Right hindlimb (tissue), 1 donor: ENCODE measurements at places on chromosomes 6 and 20.

- no peak for DNase-seq
These were observed 33.9 kb downstream of the TXLNB start for GRCh38 chr6:139257821-139258398.

DNA sequence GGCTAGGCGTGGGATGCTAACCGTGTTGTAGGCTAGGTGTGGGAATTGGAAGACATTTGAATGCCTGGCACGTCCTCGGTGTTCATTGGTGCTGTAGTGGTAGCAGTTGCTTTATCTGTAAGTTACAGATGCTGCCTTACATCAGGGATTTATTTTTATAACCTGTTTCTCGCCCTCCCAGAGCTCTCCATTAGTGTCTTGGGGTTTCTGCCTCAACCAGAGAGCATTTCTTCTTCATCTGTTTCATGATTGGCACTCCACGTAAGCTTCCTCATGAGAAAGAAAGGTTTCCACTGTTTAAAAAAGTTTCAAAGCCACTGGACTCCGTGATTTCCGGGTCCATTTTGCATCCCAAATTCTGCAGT, 9.0 kb downstream of the IGF2R start:
- no peak for DNase-seq

- DNase-seq = no peak
These were observed 88.3 kb upstream of the HTR1E start for GRCh38 chr6:86848986-86849385.

- DNase-seq = no peak
These were observed 681.8 kb downstream of the TBC1D32 start for GRCh38 chr6:120652506-120652905.

DNA sequence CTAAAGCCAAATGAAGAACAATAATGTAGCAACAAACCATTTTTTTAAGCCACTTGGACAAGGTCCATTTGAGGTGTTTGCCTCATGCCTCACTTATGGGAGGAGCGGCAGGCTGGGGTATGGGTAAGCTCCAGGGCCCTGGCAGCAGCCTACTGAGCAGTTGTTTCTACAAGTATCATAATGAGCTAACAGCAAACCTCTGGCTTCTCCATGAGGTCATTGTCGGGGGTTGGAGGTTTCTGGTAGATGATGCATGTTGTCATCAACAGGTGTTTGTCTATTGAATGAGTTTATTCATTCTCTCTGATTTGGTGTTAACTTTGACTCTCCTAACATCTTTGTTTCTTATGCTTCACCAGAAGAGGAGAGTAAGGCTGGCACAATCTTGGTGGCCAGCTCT, 150.7 kb downstream of the TBC1D7 start:
- DNase-seq = no peak

DNA sequence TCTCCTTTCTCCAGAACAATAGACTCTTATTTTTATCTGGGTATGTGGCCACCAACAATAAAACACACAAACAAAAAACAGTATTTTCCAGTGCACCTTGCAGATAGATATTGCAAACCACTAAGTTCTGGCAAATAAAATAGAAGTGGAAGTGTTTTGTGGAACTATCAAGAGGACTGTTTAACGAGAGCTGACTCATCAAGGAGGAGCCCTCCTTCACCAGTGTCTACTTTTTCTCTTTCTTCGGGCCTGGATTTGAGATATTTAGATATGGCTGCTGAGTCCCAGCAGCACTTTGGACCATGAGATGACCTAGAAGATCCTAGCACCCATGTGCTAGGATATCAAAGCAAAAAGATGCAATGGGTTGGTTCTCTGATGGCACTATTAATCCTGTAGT, 154.7 kb downstream of the AIG1 start:
- DNase-seq = no peak

- no peak for DNase-seq
These were observed 57.2 kb downstream of the C6orf58 start for GRCh38 chr6:127634178-127634577.

GRCh38 chr6:7190791-7191190, 83.0 kb downstream of the RREB1 start:
- DNase-seq = no peak

- peak; percentile 7 for DNase-seq
These were observed 70.2 kb upstream of the CD93 start for GRCh38 chr20:23156170-23156841.

DNA sequence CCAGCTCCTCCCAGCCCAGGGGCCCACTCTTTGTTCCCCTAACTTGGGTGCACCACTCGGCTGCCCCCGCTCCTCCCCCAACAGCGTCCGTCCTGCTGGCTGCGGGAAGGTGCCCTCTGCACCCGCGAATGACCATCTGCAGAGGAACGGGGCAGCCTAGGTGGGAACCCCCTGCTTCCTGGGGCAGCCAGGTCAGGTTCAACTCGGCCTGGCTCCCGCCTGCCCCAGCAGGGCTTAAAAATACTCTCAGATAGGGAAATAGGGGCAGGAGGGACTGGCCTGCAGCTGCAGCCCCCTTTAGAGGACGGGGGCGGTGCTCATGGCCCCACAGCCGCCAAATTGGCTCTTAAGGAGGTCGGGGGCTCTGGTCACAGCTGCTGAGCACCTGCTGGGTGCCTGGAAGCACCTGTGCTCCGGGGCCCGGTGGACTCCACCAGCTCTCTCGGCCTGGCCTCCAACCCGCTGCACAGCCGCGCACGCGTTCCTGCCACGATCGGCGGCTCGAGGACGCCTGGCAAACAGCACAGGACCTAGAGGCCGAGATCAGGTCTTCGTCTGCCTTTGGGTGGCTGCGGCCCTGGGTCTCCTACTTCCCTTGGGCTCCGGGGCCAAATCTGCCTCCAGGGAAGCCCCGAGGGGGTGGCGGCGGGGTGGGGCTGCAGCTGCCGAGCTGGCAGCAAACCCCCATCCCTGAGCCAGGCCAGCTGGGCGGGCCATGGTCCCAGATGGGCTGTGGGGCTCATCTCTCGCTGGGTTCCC, 700 bp upstream of the LAMA5 start:
- peak; percentile 69 for DNase-seq

DNA sequence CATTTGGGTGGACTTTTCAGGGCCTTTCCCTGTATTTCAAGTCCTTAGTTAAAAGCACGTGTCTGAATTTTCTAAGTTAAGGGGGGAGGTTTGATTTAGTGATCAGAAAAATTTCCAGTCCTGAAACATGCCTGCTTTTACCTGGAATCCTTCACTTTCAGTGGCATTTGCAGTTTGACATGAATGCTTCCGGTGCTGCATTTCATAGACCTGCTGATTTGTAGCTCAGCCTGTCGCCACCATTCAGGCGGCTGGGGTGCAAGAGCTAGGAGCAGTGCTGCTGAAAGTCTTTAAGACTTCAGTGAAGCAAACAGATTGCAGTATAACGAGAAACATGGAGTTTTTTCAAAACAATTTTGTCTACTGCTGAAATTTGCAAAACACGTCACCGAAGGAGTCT, 14.0 kb downstream of the RPS6KA2 start:
- DNase-seq = no peak

DNA sequence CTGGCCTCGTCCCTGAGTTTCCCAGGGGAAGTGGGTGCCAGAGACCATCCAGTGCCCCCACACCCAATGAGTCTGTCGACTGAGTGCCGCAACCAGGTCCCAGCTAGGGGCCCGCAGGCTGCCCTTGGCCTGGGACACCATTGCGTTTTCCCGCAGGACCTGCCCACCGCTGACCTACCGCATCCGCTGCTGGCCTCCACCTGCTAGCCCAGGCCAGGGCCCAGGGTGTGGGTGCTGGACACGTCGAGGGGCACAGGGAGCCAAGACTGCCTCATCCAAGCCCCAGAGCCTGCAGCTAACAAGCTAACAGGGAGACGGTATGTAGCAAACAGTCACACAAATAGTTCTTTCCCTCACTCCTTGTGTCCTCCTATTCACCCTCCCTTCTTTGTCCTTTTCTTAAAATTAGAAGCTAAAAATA, 97.7 kb downstream of the TMEM242 start:
- DNase-seq = no peak

- DNase-seq = no peak
These were observed 31.6 kb upstream of the HLA-DQA2 start for GRCh38 chr6:32709625-32710024.

DNA sequence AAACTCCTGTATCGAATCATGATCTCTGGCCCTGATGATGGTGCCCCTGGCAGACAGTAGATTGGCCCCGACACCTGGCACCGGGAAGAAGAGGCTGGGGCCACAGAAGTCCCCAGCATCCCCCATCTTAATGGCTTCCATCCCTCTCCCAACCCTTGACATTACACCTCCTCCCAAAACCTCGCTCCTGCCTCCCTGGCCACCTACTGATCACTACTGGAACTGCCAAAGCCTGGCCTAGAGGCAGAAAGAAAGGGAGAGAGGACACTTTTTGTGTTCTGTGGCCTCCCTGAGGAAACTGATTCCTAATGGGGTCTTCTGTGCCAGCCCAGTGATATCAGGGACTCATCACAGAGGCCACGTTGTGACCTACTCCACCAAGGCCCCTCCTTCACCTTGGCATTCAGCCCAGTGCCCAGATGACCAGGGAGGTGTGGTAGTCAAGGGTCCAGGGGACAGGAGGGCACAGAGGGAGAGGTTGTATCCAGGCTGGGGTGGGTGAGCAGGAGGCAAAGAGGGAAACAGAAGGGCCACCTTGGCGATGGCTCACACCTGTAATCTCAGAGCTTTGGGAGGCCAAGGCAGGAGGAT, 6.1 kb downstream of the C20orf173 start:
- no peak for DNase-seq

- no peak for DNase-seq
These were observed 303.9 kb upstream of the SGK1 start for GRCh38 chr6:134621858-134622257.

DNA sequence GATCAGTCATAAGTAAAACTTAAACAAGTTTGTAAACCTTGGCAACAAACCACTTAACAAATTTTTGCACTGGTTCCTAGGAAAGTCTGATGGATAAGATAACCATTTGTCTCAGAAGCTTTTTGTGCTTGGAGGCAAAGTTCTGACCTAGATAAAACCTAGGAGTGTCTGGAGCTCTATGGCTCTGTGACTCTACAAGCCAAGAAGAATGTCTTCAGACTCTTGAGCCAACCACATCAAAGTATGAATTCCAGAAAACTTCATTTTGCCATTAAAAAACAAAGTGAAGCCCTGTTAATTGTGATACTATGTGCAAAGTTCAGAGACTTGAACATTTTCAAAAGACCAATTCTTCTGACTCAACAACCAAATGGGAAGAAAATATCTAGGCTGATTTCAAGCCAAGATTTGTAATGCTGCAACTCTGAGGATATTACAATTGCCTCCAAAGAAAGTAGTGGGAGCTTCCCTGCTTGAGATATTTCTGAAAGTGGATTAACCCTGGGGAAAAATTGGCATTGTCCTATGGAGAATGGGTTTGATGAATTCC, 158.1 kb upstream of the FOXQ1 start:
- DNase-seq = no peak

- no peak for DNase-seq
These were observed 10.4 kb upstream of the NOL7 start for GRCh38 chr6:13604546-13605416.

- no peak for DNase-seq
These were observed 110.4 kb downstream of the ADGRG6 start for GRCh38 chr6:142412241-142412640.

DNA sequence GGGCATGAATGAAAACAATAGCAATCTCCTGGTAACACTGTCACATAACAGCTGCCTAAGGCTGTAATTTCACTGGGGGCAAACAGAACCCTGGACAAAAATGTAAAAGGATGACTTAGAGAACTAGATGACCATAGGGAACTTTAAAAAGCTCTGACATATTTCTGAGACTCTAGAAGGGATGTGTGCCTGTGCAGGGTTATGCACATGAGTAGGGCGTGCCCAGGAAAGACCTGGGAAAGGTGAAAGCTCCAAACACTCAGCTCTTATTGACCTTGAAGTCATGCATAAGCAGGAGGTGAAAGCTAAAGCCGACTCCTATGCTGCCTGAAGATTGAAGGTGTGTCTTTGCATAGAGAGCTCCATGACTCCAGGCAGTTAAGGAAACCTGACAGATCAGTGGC, 118.4 kb upstream of the BTBD3 start:
- no peak for DNase-seq

GRCh38 chr6:104606361-104606760, 253.4 kb downstream of the HACE1 start:
- no peak for DNase-seq

DNA sequence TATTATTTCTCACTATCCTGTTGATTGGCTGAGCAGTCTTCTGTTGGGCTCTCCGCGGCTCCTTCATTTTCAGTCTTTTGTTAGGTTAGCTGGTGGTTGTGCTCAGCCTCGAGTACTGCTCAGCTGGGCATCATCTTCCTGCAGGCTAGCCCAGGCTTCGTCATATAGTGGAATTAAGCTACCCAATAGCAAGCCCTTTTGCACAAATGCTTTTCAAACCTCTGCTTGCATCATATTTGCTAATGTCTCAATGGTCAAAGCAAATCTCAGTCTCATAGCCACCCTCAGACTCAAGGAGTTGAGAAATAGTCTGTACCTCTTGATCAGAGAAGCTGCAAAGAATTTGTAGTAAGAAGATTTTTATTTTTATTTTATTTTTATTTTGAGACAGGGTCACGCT, 23.7 kb downstream of the STX11 start:
- DNase-seq = no peak

- peak; percentile 55 for DNase-seq
These were observed 146.3 kb downstream of the LY86 start for GRCh38 chr6:6734479-6735465.

DNA sequence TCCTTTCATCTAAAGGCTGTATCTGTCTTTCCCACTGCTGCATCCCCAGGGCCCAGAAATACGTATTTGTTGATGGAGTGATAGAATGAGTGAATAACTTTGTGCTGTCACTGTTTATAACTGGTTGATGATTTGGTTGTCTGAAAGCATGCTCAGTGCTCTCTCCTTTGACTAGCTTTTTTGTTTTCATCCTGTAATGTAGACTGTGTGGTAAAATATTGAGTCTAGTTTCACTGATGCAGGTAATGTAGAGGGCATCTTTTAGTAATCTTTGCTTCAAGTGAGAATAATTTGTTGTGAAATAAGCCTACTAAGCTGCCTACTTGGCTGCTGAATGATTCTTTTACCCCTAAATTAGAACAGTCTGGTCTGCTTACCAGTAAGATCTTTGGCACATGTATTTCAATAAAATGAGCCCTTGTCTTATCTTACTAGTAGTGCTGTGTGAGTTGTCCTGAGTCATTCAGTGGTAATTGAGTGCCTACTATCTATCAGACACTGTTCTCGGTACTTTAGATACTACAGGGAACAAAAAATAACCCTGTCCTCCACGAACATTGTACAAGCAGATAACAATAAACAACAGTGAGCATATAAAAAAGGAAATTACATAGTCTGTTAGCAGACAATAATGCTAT, 39.9 kb downstream of the MAPK14 start:
- no peak for DNase-seq

DNA sequence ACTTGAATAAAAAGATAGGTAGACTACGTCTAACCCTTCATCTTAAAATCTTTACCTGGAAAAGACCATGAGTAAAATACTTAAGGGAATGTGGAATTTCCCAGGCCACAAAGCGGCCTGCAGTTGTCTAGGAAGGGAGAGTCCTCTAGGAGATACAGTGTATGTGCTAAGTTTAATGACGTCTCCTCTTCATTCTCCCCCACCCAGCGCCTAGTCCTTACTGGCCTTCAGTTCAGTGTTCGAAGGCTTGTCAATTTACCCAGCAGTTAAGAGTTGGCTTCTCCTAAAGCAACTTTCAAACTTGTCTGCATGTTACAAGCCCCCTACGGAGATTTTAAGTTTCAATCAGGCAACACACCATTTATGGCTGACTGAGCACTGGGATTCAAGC, 35.2 kb downstream of the HFE start:
- peak; percentile 39 for DNase-seq

GRCh38 chr6:55023230-55023629, 151.1 kb upstream of the HCRTR2 start:
- DNase-seq = no peak

GRCh38 chr6:106609699-106610098, 19.6 kb downstream of the RTN4IP1 start:
- peak; percentile 41 for DNase-seq
